ENCODE measurements at places on chromosomes 3 and 15.

DNA sequence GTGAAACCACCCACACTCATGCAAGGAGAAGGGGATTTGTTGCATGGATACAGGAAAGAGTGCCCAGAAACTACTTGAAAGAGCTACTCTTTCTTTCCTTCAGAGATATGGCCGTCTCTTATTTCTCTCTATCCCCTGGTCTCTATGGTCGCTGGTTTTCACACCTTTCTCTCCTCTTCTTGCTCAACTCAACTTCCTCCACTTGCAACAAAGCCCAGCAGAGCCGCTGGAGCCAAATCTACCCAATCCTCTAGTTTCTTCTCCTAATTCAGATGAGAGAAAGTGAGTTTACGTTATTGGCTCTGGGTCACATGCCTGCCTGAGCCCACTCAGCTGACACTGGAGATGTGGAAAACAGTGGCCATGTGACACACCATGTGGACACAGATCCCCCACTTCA, 215.2 kb downstream of the OSBPL10 start:
- no peak for DNase-seq

DNA sequence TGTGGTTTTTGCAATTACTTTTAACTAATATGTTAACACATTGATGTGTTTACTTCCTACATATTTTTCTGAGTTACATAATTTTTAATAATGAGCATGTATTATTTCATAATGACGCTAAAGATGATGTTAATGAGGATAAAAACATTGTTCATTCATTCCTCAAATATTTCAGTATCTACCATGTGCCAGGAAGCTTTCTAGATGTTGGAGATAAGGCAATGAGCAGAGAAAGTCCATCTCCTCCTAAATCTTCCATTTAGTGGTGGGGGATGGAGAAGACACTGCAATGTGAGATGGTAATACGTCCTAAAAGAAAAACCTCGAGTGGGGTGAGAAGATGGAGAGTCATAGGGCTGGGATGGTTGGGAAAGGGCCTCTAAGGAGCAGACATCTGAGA, 132.7 kb downstream of the MYLK start:
- DNase-seq, result no peak

DNA sequence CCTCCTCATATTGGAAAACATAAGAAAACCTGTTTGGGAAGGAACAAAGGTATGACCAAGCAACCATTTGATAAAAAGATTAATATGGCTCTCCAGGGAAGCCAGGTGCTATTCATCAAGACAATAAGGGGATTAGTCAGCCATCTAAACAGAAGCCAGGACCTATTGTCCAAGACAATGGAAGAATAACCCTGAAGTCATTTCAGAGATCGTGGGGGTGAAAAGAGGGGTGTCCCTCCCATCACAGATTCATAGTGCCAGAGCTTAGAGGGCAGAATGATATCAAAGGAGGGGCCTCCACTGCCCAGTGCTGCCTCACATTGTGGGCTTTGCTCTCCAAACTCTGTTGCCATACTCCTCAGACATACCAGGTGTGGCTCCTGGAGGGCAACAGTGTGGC, 73.5 kb downstream of the DAPK2 start:
- DNase-seq, result no peak

- no peak for DNase-seq
Observed at GRCh38 chr3:125236331-125236903, 23.9 kb upstream of the SLC12A8 start.

DNA sequence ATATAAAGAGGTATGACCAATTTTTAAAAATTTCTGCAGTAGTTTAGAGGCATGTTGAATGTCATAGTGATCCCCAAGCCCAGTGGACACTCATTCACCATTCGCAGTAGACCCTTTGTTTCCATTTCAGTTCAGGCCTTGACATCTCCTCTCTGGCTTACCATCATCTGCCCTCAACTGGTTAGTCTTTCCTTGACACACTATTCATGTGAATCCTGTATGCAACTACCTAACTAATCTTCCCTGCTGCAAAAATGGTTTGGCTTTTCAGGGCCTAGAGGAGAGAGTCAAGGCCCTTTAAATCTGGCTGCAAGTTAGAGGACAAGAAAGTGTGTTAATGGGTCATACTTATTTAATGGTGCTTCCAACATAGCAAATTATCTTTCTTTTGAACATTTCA, 10.9 kb downstream of the APH1B start:
- DNase-seq, result no peak

DNA sequence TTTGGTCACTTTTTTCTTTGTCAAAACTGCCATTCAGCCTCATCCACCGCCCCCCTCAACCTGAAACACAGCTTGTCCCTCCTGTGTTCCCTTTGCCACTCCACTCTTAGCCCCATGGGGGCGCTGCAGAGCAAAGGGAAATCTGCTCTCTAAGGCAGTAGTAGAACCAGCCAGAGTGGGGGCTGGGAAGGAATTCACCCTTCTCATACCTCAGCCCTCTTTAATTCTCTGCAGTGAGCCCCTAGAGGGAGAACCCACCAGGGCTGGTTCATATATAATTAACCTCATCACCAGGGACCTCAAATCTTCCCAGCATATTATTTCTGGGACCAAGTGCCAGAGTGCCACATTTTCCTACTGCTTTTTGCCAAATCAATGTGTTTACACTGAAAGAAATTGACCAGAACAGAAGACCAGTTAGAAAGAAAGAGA, 2.8 kb upstream of the BCL6 start:
- no peak for DNase-seq

DNA sequence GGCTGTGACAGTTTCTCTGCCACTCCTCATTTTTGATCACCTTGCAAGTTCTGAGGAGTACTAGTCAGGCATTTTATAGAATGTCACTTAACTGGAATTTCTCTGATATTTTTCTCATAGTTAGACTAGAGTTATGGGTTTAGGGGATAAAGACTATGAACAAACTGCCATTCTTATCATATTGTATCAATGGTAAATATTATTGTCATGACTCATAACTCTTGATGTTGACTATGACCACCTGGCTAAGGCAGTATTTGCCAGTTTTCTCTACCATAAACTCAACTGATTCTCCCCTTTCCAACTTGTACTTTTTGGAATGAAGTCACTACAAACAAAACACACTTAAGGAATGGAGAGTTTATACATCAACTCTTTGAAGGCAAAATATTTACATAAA, 22.7 kb upstream of the OR5K1 start:
- DNase-seq, result no peak

- peak; percentile 23 for DNase-seq
Observed at GRCh38 chr15:74901612-74902063, 5.0 kb downstream of the FAM219B start.

DNA sequence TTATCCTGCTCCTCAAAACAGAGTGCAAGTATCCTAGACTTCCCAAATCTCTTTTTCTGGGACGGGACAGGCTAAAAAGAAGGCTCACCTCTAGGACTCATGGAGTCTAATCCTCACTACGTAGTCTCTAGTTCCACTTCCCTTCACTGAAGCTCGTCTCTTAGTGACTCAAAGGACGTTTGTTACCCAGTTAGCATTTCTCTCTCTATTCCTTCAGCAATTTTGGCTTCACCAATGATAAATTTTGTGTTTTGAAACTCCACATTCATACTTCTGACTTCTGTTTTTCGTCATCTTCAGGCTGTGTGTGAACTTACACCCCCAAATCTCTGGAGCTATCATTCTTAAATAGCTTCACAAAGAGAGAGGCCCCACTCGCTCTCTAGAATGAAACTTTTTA, 627.1 kb downstream of the NAALADL2 start:
- DNase-seq, result no peak

GRCh38 chr15:85757939-85758654, 36.6 kb downstream of the KLHL25 start:
- DNase-seq, result no peak

GRCh38 chr3:59249004-59249403, 199.2 kb upstream of the CFAP20DC start:
- no peak for DNase-seq

DNA sequence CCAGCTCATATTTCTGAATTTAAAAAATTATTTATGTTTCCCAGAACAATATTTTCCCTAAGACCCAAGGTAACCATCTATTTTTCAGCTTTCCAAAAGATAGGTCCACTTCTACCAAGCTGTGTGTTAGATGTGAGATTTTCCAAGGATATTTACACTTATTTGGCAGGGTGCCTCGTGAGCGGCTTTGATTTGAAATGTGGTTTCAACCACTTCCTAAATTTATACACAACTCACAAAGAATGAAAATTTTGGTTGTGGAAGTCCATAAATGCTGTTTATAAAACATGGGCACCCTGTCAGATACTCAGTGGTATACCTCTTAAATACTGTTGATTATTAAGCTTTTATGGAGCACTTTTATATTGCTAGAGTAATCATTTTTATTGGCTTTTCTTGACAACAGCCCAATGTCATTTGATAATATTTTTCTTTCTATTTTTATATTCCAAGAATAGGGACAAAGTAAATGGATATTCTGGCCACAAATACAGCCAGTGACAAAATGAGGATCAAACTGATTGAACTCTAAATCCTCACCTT, 57.6 kb downstream of the GAP43 start:
- DNase-seq, result no peak

DNA sequence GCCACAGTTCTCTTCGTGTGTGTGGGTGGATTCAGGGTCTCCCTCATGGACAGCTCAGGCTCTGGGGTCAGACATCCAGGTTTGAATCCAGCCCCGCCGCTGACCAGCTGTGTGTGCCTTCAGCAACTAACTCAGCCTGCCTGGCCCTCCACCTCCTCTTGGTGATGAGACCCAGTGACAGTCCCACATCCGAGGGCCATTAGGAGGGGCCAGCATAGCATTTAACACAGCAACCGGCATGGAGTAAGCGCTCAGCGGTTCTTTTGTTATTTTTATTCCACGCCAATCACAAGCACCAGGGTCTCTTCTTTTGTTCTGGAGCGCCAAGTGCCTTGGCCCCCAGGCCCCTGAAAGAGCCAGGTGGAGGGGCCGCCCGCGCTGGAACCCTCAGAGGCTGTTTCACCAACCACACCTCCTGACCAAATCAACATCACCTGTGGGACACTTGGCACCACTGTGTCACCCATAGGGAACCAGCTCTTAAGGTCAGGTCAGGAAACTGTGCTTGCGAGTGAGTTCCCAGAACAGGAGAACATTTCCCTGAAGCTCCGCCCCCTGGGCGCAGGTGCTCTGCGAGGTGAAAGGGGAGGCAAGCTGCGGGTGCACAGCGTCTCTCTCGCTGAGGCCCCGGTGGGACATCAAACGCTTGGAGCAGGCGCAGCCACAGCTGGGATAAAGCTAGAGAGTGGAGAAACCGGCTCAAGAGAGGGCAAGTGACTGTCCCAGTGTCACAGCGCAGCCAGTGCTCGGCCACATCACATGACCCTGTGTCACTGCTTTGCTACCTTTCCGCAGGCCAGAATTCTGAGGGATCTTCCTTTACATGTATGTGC, 311.3 kb downstream of the UACA start:
- DNase-seq, result no peak

DNA sequence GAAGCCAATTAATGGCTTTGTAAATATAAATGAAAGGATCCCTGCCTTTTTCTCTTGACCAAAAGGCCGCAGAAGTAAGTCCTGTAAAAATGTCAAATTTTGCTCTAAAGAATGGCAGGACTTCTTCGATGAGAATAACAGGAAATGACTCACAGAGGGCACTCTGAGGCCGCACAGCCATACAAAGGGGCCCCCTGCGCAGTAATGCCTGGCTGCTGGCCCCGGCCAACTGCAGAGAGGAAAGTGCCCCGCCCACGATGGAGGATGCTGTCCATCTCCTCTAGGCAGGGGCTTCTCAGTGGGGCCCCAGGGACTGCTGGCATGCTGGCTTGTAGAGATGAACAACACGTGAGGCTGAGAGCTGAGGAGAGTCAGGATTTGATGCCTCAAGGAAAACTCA, 18.1 kb upstream of the SCN10A start:
- peak; percentile 9 for DNase-seq

Data from activated CD8-positive, alpha-beta memory T cell treated with anti-CD3 and anti-CD28 coated beads for 48 hours (primary cell).